Nucleus accumbens (tissue), 56 donors: ENCODE measurements at places on chromosomes 16 and 17.
A peak's percentile ranks its signal among the peaks of the same experiment; 100 is the strongest.

GRCh38 chr17:48871551-48872351 is 20.8 kb upstream of the ATP5MC1 start:
- no peak for DNase-seq

DNA sequence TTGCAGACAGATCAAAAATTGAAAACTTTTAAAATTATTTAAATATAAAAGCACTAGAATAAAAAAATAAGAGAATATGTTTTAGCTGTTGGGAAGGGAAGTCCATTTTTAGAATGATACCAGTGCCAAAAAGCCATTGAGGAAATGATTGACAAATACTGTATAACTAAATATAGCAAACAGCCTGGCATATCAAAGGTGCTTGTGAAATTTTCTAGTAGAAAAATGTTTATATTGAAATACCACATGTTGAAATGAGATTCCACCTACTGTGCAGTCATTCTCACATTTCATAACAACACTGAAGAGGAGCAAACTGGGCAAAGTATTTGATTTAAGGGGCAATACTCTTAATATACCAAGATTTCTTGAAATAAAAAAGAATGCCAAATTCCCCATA is 183.5 kb downstream of the PHKB start:
- no peak for DNase-seq

GRCh38 chr17:65755799-65756198 is 194.4 kb upstream of the AXIN2 start:
- no peak for DNase-seq

- no peak for DNase-seq
These were observed 9.1 kb upstream of the ARL5C start for GRCh38 chr17:39174920-39175694.

DNA sequence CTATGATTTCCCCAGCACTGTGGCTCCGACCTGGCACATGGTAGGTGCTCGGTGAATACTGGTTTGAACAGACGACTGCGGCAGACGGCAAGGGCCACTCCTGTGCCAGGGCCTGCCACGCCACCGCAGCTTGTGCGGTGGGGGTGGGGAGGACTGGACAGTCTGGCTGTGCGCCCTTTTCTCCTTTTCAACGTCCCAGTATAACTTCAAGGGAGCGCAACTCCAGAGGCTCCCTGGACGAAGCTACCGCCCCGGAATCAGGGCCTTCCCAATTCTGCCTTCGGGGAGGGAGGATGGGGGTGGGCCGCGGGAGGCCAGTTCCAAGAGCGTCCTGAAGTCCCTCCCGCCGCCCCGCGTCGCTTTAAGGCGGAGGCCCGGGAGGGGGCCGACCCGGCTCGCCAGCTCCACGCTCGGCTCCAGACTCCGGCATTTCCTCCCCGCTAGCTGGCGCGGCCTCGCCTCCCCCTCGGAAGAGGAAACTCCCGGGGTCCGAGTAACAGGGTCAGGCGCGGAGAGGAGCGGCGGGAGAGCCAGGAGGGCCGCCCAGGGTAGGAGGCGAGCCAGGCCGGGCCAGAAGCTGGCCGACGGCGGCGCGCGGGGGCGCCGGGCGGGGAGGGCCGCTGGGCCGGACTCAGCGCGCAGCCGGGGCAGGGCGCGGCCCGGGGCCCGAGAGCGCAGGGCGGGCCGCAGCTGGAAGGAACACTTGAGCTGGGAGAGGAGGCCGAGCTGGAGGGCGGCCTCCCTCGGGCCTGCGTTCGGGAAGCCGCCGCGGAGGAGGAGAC is at the start of gene ITPRIPL2:
ITPRIPL2 (plus strand) TSS at position 388 of the 782 bp plus-strand sequence. CDS start 498 bp downstream, outside the sequence.
- DNase-seq: peak; percentile 42

- DNase-seq: no peak
These were observed 1.3 kb downstream of the FUS start for GRCh38 chr16:31181102-31181830.

- DNase-seq: no peak
These were observed 53.1 kb downstream of the VAT1L start for GRCh38 chr16:77841502-77841763.

GRCh38 chr16:84356591-84357116 is 11.7 kb upstream of the ATP2C2 start:
- DNase-seq: peak; percentile 93

DNA sequence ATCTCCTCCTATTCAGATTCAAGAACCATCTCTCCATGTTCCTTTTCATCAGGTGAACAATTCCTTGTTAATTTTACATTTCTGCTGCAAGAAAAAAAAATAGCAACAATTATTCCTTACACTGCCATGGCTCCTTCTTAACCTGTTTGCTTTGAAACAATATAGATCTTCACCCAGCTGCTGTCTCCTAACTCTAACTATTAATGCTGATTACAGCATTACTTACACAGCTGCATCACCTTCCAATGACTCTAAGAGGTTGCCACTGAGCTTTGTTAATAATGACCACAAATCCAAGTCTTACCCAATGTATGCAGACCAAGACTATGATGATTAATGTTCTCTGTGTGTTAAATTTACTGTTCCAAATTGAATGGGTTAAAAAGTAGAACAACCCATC is 541.4 kb downstream of the TOX3 start:
- DNase-seq: no peak

GRCh38 chr16:85751698-85752501 is 1.0 kb upstream of the C16orf74 start:
- no peak for DNase-seq

DNA sequence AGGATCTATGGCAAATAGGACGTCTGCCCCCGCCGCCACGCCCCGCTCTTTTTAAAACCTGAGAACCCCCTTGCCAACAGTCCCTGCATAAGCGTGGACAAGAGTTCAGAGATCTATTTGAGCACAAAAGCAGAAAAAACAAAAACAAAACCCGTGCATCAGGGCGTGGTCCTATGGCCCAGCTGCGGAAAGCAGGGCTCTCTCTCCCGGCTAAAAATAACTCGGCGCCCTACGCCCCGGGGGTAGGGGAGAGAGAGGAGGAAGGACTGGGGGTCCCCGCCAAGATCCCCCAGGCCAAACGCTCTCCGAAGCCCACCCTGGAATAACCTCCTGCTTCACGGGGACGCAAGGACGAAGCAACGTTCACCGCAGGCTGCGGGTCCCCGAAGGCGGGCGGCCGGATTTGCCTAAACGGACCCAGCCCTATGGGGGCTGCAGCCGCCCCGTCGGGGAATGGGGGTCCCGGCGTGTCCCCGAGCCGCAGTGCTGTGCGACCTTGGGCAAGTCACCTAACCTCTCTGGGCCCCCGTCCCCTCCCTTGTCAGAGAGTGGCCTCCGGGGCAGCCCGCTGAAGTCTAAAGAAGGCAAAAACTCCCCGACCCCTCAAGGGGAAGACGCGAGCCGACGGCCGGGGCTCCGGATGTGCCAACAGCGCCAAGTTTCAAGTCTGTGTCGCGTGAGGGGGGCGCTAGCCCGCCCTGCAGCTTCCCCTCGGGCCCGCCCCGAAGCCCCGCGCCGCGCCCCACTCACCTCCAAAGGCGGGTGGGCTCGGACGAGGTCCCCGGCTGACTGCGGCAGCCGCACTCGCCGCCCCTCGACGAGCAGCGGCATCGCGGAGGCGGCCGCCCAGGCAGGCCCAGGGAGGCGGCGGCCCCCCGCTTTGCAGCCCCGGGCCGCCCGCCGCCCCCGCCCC is 477 bp downstream of the NTAN1 start:
- peak; percentile 71 for DNase-seq

DNA sequence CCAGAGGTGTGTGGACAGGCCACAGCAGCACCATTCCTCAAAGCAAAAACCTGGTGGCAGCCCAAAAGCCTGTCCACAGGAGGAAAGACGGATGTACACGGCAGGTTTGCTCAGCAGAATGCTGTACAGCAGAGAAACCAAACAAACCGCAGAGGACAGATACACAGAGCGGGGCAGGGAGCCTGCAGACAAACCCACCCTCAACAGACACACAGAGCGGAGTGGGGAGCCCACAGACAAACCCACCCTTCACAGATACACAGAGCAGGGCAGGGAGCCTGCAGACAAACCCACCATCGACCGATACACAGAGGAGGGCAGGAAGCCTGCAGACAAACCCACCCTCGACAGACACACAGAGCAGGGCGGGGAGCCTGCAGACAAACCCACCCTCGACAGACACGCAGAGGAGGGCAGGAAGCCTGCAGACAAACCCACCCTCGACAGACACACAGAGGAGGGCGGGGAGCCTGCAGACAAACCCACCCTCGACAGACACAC is 53.0 kb upstream of the METRNL start:
- no peak for DNase-seq

DNA sequence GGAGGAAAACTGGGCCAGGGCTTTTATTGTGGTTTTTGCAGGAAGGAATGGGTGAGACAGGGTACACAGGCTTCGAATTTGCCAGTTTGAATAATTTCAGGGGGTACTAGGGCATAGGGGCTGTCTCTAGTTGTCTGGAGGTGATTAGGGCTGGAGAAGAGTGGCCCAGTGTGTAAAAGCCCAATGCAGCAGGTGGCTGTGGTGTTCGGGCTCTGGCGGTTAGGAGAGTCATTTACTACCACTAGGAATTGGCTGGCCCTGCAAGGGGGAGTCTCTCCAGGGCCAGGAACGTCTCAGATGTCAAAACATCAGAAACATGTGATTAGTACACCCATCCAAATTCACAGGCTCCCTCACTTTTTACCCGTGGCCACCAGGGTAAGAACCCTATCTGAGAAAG is 50.3 kb downstream of the GINS3 start:
- no peak for DNase-seq

- DNase-seq: no peak
These were observed 17.9 kb upstream of the TRPV3 start for GRCh38 chr17:3575511-3575910.

- no peak for DNase-seq
These were observed 27.1 kb downstream of the TMEM235 start for GRCh38 chr17:78258323-78259191.

GRCh38 chr16:72673118-72673517 is 374.8 kb downstream of the ZFHX3 start:
- no peak for DNase-seq

DNA sequence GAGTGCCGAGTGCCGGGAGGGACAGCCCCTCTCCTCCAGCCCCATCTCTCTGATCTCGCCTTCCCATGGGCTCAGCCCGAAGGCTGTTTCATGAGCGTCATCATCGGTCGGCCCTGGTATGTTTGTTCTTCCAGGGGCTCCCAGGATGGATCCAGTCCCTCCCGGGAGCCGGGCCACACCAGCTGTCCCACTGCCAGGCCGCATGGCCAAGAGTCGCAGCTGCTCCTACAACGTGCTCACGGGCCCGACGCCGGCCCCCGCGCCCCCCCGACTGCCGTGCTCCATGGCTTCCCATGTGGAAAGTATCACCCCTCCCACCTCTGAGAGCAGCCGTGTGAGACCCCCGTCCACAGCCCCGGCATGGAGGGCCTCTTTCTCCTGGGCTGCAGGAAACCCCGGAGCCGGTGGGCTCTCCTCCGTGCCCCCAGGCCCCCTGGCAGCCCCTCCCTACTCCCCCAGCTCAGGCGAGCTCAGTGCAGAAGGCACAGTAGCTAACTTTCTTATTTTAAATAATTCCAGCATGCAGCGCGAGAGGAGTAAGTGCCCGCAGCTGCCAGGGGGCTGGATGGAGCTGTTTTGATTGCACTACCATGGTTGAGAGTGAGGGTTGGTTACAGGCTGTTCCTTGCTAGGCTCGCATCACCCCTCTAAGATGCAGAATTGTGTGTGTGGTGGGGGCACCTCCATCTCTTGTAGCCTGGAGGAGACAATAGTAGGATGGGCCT is 26.6 kb upstream of the GSE1 start:
- DNase-seq: no peak

- no peak for DNase-seq
These were observed 775 bp downstream of the SPIRE2 start for GRCh38 chr16:89828870-89829629.

GRCh38 chr17:21510686-21511362 is 134.7 kb downstream of the KCNJ12 start:
- DNase-seq: no peak

- DNase-seq: no peak
These were observed 1.8 kb upstream of the PRSS53 start for GRCh38 chr16:31090540-31090939.

DNA sequence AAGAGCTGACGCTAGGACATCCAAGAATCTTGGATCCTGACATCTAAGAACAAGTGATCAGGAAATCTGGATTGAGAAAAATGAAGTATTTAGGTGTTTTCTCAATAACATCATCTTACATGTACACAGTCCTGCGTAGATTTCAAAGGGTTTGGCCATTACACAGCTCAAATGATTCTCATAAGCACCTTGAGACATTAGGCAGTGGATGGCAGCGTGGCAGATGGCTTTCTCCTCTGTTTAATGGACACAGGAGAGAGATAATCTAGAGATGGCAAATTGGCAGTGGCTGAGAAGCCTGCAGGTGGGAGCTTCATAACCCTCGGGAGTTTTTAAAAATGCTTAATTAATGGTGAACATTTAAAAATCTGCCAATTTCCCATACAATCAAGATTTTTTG is 137.5 kb downstream of the ZFHX3 start:
- DNase-seq: no peak

DNA sequence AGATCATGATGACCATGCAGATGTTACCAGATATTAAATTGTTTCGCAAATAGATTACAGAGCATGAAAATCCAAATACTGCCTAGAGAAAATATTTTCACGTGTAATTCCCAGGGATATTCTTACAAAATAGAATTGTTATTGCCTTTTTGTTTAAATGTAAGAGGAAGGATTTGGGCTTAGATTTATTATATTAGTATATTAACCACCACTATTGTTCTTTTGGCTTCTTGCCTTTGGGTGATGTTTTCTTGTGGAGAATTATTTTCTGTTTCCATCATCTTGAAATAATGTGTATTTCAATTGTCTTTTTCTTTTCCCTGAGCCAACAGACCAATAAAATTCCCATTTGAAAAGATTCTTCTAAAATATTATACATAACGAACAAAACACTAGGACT is 109.7 kb upstream of the NUDT7 start:
- DNase-seq: no peak

DNA sequence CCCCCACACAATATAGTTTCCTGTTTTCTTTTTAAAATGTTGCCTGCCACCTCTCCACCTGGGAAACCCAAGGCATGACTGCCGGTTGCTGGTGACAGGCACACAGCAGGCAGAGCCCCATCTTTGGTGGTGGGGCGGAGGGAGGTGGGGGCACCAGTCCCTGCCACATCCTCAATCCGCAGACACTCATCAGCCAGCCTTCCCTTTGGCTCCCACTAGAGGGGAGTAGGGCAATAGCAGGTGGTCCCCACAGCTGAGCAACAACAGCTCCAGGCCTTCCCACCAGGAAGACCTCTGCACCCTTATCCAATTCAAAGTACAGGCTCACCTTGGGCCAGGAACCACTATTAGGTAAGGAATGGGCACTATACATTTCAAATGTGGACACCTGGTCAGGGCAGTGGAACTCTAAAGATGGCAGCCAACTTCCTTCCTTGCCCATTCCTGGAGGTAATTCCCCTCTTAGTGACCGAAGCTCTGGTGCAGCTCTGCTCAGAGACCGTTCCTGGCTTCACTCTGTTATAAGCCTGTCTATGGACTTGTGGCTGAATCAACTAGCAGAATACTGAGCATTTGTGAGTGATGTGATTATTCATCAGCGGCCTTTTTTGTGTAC is 13.9 kb downstream of the RECQL5 start:
- no peak for DNase-seq

DNA sequence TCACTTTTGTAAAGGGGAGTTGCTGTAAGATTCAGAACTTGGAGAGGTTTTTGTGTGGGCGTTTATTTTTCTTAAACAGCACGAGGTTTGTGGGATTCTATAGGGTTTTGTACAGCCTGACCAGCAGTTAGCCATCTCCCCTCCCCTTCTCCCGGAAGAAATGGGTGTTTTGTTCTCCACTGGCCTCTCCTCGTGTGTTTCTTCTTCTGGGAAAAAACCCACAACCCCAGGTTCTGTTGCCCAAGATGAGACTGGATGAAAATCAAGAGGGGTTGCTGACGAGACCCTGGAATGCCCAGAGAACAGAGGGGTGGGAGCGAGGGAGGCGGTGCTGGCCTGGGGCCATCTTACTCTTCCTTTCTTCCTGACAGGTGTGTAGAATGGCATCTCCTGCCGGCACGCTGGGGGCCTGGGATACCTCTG is 186.1 kb downstream of the MSI2 start:
- DNase-seq: no peak
